ENCODE measurements at places on chromosomes 3 and 15.

DNA sequence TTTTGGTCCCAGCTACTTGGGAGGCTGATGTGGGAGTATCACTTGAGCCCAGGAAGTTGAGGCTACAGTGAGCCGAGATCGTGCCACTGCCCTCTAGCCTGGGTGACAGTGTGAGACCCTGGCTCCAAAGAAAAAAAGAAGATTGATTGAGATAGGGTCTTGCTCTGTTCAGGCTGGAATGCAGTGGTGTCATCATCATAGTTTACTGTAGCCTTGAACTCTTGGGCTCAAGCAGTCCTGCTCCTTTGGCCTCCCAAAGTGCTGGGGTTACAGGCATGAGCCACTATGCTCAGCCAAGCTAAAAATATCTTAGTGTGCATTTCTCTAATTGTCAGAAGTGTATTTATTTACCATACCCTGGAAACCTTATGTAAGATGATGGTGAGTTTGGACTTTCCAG lies 43.9 kb downstream of the IGF1R start:
- no peak for DNase-seq

- no peak for DNase-seq
These were observed 39.7 kb upstream of the PYGO1 start for GRCh38 chr15:55627730-55628368.

GRCh38 chr3:128448491-128448890 lies 18.2 kb downstream of the DNAJB8 start:
- DNase-seq, result no peak

- DNase-seq, result no peak
These were observed 22.9 kb downstream of the LPP start for GRCh38 chr3:188176884-188177283.

GRCh38 chr3:178440043-178440442 lies 96.2 kb upstream of the KCNMB2 start:
- DNase-seq, result no peak

GRCh38 chr3:52004906-52005395 lies 9.3 kb upstream of the RPL29 start:
- no peak for DNase-seq

DNA sequence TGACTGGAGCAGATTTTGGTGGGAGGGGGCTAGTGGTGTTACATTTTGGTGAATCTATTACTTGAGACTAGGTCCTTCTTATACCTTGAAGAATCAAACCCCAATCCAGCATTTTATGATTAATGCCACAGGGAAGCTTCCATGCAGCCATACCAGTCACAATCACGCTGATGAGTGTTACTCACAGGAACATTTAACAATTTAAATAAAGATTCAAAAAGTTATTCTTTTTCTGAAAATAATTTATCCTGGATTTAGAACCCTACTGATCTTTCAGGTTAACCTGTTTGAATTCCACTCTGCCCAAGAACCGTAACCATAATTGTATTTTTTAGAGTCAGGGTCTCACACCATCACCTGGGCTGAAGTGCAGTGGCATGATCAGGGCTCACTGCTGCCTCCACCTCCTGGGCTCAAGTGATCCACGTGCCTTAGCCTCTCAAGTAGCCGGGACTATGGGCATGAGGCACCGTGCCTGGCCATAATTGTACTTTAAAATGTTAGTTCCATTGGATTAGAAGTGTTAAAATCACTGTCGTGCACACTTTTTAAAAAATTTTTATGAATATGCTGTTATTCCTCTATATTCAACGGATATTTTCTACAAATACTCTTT lies 929 bp upstream of the MTMR10 start:
- DNase-seq, result no peak

DNA sequence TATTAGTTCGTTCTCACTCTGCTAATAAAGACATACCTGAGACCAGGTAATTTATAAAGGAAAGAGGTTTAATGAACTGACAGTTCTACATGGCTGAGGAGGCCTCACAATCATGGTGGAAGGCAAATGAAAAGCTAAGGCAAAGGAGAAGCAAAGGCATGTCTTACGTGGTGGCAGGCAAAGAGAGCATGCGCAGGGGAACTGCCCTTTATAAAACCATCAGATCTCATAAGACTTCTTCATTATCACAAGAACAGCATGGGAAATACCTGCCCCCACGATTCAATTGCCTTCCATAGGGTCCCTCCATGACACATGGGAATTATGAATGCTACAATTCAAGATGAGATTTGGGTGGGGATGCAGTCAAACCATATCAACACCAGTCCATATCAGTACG lies 133.5 kb downstream of the ZNF621 start:
- DNase-seq, result no peak

- no peak for DNase-seq
These were observed 38.8 kb downstream of the CHP1 start for GRCh38 chr15:41269887-41270286.

- DNase-seq, result peak; percentile 67
These were observed 1.1 kb downstream of the ITPR1 start for GRCh38 chr3:4493941-4494894.

DNA sequence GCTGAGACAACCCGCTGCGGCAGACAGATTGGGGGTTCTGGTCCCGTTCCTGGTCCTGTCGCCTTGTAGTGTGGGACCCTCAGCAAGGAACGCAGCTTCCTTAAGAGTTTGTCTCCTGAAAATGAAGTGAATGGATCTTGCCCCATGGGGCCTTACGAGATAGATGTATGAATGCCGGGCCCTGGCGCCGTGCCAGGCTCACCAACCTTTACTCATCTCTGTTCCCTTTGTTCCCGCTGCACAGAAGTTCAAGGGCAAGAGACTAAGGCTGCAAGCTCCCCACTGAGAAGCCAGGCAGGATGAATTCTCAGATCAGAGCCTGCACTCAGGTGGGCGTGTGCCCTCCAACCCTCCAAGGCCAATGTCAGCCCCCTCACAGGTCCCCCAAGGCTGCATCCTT lies 162.7 kb upstream of the IQSEC1 start:
- no peak for DNase-seq

- no peak for DNase-seq
These were observed 54.2 kb downstream of the FLNB start for GRCh38 chr3:58062472-58062871.

- DNase-seq, result no peak
These were observed 37.5 kb upstream of the SLITRK3 start for GRCh38 chr3:165233501-165234195.

DNA sequence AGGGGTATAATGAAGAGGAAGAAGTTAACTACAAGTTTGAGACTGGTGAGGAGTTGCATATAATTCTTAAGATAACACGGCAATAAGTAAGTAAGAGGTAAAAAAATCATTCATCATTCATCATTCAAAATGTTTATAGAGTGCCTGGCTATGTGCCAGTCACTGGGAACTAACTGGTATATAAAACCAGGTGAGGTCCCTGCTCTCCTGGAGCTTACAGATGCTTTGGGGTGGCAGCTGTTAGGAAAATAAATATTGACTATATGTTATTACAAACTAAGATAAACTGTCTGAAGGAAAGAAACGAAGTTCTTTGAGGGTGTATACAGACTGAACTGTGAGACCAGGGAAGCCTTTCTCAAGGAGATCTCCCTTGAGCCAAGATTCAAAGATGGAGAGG lies 2.9 kb downstream of the CASR start:
- no peak for DNase-seq

DNA sequence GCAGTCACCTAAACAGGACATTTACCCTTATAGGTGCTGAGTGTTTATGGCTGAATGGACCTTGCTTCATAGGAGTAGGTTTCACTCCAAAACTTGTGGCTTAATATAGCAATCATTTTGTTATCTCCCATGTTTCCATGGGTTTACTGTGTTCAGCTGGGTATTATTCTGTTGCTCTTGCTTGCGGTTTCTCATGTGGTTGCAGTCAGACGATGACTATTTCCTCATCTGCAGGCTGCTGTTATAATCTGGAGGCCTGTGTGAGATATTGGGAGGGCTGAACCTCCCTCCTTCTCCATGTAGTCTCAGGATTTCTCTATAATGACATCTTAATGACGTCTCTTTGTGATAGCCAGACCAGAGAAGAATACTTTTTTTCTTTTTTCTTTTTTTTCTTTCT lies 98.1 kb downstream of the ZPLD1 start:
- DNase-seq, result no peak

DNA sequence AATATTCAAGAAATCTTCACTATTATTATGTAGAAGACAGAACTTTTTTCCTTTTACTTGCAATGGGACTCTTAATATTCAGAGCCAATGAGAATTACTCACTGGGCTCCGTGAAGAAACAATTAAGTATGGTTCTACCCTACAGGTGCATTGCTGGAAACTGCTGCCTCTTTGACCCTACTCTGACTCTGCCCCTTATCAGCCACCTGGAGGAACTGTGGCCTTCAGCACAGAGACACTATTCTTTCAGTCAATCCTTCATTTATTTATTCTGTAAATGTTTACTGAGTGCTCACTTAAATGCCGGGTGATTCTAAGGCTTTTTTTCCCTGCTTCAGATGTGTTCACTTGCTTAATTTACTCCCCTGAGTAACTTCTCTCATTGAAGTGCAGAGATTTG lies 163.2 kb downstream of the SYNPR start:
- no peak for DNase-seq

DNA sequence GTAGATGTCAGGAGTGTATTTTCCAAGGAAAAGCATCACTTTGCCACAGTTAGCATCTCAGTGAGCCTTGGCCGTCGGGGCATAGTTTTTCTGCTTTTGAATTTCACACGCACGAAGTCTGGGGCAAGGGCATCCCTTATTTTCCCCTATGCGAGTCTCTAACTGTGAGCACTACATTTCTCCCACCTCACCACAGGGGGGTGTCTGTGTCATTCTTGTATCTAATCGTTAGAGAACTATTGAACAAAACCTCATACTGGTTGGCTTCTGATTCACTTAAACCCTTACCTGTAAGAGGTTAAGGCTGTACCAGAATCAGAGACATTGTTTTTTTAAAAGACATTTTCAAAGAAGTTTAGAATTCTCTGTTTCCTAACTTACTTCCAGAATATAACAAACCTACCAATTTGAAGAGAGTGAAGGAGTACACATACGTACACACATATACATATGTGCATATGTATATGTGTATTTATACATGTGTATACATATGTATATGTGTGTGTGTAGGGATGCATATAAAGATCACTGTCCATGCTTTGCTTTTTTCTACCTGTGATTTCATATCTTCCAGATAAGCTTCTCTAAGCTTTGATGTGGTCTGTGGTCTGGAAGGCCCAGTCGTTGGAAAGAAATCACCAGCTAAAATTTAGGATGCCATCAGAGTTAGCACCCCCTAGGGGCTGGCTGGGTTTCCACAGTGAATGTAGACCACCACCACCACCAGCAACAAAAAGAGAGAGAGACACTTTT lies 49.4 kb downstream of the MYZAP start:
- DNase-seq, result no peak

DNA sequence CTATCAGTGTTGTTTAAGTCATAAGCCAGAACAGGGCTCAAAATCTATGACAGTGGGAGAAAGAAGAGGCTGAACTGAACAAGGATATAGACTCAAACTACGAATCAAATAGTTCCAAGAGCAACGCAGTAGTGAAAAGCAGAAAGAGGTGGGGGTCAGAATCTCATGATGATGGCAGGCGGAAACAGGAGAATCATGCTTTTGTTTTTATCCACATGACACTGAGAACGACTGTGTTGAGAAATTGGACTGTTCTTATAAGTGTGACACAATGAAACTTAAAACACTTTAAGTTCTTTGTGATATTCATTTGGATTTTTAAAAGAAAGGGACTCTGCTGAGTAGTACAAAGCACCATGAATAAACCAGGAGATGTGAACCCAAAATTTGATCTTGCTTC lies 309.4 kb downstream of the ULK4 start:
- no peak for DNase-seq

DNA sequence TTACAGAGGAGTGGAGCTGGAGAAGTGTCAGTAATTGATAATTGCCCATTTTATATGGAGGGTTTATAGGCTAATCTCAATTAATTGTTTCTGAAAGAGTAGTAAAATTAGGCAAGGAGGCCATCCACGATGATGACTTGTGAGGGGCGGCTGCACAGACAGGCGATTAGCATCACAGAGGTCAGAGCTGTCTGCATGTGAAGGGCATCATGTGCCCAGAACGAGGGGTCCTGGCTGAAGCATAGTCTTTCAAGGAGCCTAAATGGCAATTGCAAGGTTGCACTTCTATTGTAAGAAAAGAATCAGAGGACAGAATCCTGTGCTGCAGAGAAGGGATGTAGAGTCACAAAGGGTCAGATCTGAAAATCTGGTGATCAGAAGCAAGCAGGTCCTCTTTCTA lies 196.6 kb downstream of the EBLN2 start:
- no peak for DNase-seq

GRCh38 chr3:126261037-126261436 lies 80.7 kb upstream of the ALDH1L1 start:
- DNase-seq, result no peak

- DNase-seq, result no peak
These were observed 362.3 kb upstream of the RGMA start for GRCh38 chr15:93451265-93451664.

DNA sequence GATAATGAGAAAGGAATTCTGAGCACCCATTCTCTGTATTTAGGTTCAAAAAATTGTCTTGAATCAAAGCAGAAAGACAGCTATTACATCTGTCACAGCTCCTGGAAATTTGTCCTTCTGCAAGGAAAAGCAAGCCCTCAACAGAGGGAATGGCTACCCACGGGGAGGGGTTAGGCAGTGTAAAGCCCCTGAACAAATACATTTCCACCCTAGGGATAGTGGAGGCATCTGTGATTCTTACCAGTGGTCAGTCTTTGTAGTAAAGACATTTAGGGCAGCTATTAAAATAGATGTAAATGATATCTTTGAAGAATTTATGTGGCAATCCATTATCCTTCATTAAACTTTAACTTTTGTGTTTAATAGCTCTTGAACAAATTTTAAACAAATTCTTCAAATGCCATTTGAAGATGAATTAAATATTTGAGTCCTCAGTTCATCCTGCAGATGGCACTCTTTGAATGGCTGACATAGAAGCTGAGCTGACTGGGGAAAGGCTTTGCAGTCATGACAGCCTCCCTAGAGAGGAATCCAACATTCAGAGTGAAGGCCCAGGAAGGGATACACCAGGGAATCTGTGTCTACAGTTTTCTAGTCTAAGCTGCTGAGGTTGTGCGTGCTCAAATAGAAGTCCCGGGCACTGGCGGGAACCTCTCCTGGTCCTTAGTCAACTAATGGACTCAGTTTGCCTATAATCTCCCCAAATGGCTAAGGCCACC lies 359.7 kb upstream of the ROPN1 start:
- DNase-seq, result no peak

- no peak for DNase-seq
These were observed 109.2 kb upstream of the STT3B start for GRCh38 chr3:31423482-31423881.

GRCh38 chr15:44593042-44593736 lies 56.2 kb downstream of the EIF3J start:
- DNase-seq, result no peak
